ENCODE measurements at places on chromosomes 4 and X.

- no peak for DNase-seq
Measured at GRCh38 chr4:168188754-168189153, 96.4 kb downstream of the ANXA10 start.

DNA sequence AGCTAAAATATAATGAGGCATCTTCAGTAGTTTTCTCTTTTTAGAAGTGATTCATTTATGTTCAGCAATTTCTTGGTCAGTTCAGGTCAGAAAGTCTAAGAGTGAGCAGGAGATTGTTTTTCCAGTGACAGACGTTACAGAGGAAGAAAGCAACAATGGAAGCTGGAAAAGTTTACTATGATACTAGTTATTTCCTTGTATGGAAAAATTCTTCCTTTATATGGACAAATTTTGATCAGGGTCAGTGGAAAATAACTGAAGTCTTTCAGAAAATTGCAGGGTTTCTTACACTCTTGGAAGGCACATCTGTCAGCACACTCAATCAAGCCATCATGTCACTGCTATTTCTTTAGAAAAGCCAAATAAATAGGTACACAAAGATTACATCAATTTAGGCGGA lies 1120.7 kb downstream of the FAT4 start:
- DNase-seq, result no peak

DNA sequence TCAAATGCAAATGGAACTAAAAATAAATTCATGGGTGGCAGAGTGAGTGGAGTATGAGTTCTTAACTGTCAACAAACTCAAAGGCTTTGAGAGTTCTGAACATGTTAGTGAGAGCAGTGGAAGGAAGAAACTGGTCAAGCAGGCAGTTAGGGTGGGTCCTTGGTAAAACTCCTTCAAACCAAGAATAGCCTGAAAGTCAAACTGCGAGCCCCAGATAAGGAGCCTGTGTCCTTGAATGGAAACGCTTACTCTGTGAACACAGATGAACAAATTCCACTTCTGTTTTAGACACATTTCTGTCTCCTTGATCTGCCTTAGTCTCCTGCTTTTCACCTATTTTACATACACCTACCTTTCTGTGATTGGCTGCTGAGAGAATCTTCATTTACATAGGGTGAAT lies 129.4 kb upstream of the PCDH18 start:
- DNase-seq, result no peak

GRCh38 chr4:27040356-27040755 lies 179.7 kb downstream of the STIM2 start:
- DNase-seq, result no peak

DNA sequence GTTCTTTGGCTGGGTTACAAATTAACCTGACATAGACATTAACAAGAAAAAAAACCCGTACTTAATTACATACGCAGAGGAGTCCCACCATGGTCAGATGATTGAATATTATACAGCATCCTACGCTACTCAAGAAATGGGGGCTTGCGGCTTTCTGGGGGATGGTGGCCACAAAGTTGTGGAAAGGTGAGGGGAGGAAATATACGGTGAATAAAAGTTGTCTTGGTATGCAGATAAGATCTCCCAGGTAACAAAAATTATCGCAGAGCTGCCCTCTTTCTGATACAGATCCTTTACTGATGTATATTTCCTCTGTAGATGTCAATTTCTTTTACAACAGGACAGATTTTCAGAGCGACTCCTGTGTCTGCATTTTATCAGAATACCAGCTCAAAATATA lies 890 bp downstream of the DCAF16 start:
- DNase-seq, result no peak

DNA sequence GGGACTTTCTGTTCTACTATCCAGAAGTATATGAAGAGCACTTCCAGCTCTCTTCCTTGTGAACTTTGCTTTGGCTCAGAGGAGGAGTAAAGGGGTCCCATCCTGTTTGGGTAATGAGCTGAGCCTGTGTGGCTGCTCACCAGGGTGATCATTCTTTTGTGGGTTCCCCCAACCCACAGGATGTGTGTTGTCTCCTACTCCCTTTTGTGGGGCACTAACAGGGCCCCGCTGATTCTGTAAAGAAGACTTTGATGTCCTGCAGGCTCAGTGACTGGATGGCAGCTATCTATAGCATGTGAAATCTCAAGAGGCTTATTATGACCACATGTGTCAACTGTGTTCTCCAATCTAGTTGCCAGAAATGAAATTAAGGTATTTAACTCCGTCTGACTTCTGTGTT lies 40.8 kb downstream of the ZNF518B start:
- no peak for DNase-seq

GRCh38 chr4:168129802-168130201 lies 37.5 kb downstream of the ANXA10 start:
- DNase-seq, result no peak

- no peak for DNase-seq
Measured at GRCh38 chr4:140448162-140448561, 20.7 kb upstream of the CLGN start.

- no peak for DNase-seq
Measured at GRCh38 chr4:55051532-55051931, 73.9 kb downstream of the KDR start.

DNA sequence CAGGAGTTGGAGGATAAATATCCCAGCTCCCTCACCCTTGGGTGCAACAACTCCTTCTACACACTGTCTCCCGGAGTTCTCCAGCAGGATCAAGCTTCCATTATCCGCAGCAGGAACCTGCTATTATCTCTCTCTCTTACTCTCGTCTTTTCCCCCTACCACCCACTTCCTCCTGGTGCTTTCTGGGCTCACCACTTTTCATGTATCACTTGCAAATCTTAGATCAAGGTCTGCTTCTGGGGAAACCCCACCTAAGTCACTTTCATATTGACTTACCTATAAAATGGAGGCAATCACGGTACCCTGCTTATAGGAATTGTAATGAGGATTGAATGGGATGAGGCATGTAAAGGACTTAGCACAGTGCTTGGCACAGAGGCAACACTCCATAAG lies 589.5 kb downstream of the BCOR start:
- no peak for DNase-seq

DNA sequence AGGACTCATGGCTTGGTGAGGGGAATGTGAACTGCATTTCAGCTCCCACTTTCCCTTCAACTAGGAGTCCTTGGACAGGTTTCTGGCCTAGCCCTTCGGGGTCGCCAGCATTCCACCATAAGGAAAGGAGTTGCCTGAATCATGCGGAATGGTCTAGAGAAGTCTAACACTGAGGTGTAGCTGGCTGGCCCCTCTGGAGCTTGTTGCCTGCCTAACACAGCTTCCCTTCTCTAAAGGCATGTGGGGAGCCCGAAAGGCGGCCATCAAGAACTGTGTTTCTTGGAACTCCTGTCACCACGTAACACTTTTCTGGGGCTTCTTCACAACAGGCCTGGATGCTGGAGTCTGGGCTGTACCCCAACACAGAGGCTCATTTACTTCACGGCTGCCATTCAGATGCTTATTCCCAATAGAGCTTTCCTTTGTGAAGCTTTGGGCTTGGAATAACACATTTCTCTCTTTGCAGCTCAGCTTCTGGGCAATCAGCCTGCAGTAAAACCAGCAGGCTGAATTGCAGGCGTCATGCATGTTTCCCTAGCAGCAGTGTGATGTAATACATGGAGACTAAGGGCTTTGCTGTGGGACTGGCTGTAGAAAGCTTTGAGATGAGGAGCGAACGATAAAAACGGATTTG lies 5.4 kb downstream of the GABRQ start:
- DNase-seq, result no peak

- DNase-seq, result no peak
Measured at GRCh38 chr4:28007693-28008092, 1147.1 kb downstream of the STIM2 start.

All from stimulated activated CD4-positive, alpha-beta T cell treated with anti-CD3 and anti-CD28 coated beads, Interleukin-4, amount 100 ng/mL, for 1 hour (primary cell).